ENCODE measurements at places on chromosomes 2 and 18.

- DNase-seq: no peak
Observed at GRCh38 chr2:218744615-218745014, 34.0 kb downstream of the TTLL4 start.

DNA sequence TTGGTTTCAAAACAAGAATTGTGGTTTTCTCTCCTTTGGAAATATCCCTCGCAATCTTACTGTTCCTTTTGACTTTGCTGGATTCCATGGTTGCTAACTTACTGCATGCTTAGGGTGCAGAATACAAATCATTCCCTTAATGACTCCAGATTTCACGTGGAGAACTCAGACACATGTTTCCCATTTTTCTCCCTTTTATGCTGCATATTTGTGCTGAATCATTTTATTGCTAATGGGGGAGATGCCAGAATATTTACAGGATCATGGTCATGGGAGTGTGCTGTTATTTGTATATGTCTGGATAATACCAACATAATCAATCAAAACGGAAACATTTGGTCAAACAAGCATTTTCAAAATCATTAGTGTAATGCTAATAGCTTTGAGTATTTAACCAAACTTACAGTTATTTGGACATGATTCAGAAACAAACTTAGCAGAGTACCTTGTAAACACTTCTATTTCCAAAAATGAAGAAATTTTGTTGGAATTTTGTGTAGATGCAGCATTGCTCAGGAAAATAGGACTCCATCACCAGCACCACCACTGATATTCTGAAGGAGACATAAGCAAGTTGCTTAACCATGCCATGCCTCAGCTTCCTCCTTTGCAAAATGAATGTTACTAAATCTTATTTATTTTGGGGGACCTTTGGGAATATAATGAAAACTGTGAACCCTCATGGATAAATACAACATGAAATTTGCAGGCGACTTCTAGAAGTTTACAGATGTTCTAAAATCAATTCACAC, 122.5 kb upstream of the RND3 start:
- no peak for DNase-seq

DNA sequence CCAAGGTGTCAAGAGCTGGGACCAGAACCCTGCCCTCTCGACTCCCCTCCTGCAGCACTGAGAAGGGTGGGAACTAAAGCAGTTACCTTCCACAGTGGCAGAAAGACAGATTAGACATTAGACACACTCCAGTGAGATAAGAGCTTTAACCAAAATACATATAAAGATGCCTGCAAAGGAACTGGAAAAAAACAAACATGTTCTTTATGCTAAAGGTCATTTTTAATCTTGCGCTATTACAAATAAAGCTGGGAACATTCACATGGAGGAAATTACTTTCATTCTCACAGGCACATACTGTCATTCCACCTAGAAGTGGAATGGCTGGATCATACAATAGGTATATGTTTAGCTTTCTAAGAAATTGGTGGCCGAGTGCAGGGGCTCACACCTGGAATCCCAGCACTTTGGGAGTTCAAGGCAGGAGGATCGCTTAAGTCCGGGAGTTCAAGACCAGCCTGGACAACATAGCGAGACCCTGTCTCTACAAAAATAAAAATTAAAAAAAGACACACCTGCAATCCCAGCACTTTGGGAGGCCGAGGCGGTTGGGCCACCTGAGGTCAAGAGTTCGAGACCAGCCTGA, 41.9 kb downstream of the C2orf76 start:
- DNase-seq: no peak

GRCh38 chr2:53543083-53543482, 224.5 kb upstream of the CHAC2 start:
- no peak for DNase-seq

DNA sequence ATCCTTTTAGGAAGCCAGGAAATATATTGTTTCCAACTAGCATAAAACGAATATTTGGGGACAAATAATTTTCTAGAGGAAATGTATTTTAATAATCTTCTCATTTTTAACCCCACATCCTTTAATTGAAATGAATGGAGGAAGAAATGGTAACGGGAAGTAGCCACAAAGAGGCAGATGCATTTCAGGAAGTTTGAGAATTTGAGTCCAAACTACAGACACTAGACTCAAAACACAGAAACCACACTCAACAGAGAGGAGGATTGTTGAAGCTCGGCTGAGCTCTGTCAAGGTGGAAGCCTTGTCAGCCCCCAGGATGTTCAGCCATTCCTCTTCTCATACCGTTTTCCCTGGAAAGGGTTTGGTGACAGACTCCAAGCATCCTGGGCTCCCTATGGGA, 288.5 kb downstream of the NAPG start:
- no peak for DNase-seq

DNA sequence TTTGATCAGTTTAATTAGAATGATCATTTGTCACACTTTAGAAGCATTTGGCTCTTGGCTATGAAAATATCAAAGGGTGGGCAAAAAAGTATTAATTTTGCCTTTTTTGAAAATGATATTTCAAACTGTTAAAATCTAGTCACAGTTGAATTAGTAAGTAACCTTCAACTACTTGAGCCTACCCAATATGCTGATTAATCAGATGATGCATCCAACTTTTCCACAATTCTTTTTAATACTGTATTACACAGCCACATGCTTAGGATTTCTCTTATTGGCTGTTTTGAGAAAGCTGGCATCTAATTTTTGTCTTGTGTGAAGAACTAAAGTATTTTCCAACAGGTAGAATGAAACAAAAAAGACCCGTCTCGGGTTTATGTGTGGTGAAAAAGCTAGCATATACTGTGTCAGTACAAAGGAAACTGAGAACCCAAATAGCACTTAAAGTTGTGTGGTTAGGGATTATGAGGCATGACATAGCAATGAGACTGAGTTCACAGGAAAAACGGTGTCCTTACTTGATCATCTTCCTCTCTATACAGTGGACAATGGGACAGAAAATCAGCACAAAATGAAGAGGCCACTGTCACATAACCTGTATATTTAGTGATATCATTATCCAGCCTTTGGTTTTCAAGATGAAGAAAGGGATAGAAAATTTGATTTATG, 11.7 kb downstream of the OSBPL6 start:
- DNase-seq: no peak

DNA sequence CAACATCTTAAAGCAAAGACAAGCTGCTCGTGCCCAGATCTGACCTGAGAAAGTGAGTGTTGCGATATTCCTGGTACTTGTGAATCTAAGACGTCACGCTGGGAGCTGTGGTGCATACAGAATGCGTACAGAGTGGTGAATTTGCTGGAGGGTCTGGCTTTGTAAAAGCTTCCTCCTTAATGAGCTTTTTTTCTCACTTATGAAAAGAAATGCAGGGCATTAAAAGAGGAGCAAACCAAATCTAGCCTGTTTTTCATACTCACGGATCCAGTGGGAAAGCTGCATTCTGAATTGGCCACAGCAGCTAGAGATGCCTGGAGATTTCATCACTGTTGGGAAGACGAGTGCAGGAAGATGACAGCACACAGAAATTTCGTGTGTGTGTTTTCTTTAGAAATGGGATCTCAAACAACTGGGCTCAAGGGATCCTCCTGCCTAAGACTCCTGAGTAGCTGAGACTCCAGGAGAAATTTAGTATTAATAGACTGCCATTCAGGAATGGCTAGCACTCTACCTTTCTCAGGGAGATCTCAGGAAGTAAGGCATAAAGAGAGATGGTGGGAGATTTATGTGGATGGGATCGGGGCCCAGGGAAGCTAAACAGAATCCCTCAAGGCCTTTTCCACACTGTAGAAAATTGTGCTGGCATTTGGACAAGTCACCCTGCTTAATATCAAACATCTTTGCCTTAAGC, 181.3 kb downstream of the ALPK2 start:
- no peak for DNase-seq

DNA sequence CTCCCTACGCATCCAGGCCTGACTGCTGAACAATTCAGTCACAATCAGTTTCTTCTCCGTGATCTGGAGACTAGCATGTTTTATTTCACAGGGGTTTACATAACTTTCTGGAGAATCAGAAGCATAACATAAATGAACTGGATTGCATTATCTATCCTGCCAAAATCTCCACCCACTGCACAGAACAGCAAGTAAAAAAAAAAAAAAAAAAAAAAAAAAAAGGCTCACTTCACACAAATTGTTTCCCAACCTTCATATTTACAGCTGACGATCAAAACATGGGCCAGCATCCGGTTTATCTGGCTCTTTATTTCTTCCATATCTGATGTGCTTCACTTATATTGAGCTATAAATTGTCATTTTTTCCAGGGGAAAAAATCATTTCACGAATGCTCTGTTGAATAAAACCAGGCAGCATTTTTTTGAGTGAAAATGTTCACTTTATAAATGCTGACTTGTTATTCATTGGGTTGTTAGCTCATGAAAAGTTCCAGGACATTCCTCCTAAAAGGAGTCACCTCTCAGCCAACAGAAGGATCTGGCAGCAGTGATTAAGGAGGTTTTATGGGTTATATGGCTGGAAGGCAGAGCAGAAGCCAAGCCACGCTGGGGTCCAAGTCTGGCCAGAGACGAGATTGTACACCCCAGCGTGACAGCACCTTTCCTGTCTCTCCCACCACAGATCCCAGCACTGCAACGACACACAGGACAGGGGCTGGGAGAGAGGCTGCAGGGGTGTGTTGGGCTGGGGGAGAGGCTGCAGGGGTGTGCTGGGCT, 51.2 kb upstream of the GLI2 start:
- no peak for DNase-seq

- DNase-seq: no peak
Observed at GRCh38 chr2:99607861-99608491, 118.2 kb upstream of the REV1 start.

GRCh38 chr18:59822612-59823550, 76.9 kb upstream of the PMAIP1 start:
- no peak for DNase-seq

GRCh38 chr2:84901593-84902120, 3.8 kb upstream of the TMSB10 start:
- no peak for DNase-seq

- no peak for DNase-seq
Observed at GRCh38 chr2:127037476-127037875, 69.5 kb downstream of the BIN1 start.

DNA sequence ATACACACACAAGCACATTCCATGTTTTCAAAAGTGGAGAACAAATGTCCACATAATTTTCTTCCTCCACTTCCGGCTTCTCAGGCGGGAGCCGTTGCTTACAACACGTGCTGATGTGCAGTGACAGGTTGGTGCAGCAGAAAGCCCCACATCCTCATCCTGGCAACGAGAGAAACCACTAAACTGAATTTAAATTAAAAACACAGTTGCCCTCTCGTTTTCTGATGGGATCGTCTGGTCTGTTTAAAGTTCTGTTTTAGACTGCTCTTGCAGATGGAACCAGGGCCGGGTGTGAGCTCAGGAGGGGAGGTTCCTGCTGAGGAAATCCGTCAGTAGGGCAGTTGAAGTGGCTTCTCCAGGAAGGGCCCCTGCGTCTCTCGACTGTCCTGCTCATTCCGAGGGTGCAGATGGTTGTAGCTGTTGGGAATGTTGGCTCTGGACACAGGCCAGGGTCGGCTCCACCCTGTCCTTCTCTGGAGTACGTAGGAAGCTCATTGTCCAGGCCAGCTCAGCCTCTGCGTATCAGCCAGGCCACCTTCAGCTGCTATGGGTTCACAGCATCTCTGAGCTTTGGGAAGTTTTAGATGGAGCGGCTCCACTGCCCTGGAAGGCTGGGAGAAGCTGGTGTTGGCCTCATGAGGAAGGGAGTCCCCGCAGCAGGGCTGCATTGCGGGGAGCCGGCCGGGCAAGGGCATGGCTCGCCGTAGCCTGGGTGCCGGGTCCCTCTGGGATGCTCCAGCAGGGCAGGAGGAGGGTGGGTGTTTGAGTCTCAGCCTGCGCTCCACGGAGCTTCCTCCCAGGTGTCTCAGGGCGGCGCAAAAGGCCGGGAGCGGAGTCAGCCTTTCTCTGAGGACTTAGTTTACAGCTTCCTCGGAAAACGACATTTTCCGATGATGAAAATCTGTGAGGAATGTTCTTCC, 58.3 kb downstream of the NFATC1 start:
- no peak for DNase-seq

DNA sequence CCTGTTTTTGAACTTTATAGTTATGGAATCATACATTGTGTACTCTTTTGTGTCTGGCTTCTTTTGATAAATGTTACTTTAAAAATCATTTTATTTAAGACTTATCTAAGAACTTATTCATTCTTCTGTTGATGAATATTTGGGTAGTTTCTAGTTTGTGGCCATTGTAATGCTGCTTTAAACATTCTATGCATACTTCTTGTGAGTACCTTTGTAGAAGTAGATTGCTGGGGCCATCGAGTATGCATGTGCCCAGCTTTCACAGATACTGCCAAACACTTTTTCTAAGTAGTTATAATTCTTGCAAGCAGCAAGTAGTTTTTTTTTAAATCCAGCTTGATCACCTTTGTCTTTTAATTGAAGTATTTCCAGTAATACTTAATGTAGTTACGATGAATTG, 11.1 kb downstream of the CD302 start:
- no peak for DNase-seq

DNA sequence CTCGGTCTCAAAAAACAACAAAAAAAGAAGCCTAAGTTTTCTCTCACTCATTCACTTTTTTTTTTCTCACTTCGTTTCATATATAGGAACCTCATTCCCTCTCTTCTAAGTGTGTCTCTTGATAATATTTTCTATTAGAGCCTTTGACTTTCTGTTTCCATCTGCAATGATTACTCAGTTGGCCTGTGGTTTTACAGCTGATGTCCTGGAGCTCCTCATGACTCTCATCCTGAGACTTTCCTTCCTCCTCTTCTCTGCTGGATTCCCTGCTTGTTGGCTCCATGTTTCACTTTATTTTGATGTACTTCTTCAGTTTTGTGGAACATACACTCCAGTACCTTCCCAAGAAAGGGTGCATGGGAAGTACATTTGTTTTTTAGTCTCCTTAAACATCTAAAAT, 154.2 kb upstream of the GATA6 start:
- DNase-seq: no peak

GRCh38 chr2:105432044-105432399, 33.2 kb upstream of the FHL2 start:
- DNase-seq: no peak

All from stimulated activated CD4-positive, alpha-beta T cell treated with anti-CD3 and anti-CD28 coated beads, Interleukin-15, amount 100 ng/mL, for 1 hour (primary cell).